Hematopoietic multipotent progenitor cell treated with erythropoietin and hydrocortisone succinate and interleukin-3 and kit ligand, for 15 days (in vitro differentiated cells): ENCODE measurements at places on chromosomes 6 and 20.

DNA sequence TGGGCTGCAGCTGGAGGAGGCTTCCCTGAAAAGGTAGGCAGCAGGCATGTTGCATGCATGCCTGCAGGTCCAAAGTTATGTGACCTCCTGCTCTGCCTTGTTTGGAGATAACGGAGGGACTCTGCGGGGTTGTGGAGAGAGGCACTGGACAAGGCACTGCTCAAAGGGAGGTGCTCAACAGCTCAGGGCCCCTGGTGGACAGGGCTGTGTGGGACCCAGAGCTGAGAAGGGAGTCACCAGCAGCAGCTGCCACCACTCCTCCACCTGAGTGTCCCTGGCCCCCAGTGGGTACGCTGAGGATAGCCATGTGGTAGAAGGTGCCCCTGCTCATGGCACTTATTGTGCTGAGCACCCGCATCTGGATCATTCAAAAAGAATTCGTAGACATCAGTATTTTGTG lies 15.5 kb upstream of the CST8 start:
- no peak for DNase-seq

- DNase-seq, result no peak
Measured at GRCh38 chr6:150037526-150038201, 12.3 kb upstream of the RAET1L start.

GRCh38 chr6:111841822-111842221 lies 31.4 kb downstream of the FYN start:
- DNase-seq, result no peak

DNA sequence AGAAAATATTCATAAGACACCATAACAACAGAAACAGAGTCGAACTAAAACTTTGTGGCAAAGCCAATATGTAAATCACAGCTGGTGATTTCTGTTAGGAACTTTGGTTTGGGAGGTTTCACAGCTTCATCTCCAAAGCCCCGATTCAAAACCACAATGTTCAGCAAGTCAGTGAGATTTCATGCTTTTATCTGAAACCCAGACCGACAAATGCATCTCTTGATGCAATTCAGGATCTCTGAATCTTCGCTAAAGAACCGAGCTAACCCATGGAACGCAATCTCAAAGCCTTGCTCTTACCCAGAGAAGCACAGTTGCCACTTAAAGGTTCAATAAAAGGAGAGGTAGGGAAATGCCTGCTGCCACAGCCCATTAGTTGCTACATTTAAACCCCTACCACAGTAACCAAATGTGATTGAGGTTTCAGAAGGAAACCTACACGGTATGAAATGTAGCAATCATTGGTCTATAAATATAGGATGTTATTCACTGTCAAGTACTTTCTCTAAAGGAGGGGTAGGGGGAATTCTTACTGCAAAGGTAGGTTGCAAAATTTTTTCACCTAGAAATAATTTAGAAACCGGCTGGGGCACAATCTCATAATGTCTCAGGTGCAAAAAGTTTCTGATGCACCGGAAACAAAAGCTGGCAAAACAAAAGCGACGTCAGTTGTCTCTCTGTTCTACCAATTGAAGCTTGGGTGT lies 381.0 kb upstream of the ARID1B start:
- no peak for DNase-seq

DNA sequence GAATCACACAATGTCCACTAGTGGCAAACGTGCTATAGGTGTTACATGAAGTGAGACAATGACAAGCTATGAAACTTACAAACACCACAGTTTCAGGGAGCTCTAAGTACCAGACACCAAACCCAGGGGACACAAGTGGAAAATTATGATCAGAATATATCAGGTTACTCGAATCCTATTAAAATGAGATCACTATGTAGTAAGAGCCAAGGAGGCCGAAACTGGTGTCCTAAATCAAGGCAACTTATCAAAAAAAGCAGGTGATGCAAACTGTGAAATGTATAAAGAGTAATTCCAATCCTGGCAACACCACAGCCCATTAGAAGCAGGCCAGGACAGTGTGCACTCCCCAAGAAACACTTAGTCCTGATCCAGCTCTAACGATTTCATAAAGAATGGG lies 100.3 kb downstream of the ARHGAP18 start:
- no peak for DNase-seq

DNA sequence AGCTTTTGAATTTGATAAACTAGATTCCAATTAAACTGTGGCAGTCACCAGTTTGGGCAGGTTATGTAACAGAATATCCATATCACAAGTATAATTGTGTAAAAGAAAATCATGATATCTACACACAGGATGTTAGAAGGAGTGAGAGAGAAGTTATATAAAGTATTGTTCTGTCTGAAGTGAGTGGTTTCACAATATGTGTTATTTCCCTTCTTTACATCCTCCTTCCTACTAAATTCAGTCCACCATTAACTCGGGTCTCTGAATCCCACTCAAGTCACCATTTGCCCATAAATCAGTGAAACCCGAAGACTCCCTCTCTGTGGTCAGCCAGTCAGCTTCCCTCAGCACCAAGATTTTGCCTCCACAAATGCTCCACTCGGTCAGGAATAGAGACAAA lies 796 bp downstream of the HLA-DQB1 start:
- DNase-seq, result no peak

DNA sequence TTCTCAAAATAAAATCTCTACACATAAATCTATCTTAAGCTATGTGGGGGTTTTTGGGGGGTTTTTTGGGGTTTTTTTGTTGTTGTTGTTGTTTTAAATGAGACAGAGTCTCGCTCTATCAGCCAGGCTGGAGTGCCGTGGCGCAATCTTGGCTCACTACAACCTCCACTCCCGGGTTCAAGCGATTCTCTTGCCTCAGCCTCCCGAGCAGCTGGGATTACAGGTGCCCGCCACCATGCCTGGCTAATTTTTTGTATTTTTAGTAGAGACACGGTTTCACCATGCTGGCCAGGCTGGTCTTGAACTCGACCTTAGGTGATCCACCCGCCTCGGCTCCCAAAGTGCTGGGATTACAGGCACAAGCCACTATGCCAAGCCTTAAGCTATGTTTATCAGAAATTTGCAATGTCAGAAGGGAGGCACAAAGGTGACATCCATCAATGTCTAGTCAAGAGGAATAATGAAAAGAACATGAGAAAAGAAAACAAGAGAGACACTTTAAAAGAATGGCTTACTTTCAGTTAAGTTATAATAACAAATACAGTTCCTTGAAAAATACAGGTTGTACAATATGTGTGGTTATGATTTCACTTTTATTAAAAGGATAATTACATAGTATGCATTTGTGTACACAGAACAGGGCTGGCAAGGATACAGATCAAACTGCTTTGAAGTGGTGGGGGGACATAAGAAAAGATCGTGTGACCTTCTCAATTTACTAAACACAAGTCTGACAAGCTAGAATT lies 28.6 kb downstream of the SLC23A2 start:
- DNase-seq, result no peak

- no peak for DNase-seq
Measured at GRCh38 chr20:32098786-32099185, 10.7 kb upstream of the TM9SF4 start.

DNA sequence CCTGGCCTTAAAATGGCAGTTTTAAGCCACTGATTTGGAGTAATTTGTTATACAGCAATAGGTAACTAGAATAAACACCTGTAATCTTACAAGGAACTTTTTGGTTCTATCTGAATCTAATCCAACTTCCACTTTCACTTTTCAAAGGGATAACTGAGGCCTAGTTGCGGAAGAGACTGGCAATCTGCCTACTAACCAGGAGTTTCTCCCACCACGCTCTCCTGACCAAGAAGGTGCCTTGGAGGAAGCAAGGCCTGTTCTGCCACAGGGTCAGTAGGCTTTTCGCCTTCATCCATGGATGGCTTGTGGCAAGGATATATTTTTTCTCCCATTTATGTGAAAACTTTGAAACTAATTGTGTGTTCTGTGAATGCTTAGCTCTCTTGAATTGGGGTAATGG lies 12.9 kb upstream of the MYBL2 start:
- DNase-seq, result no peak

- DNase-seq, result no peak
Measured at GRCh38 chr20:20065361-20065760, 13.0 kb downstream of the CFAP61 start.

- DNase-seq, result no peak
Measured at GRCh38 chr6:32393665-32394420, 13.1 kb downstream of the BTNL2 start.

- DNase-seq, result no peak
Measured at GRCh38 chr6:35719830-35720733, 16.8 kb upstream of the ARMC12 start.

GRCh38 chr20:8796088-8796660 lies 272.7 kb upstream of the PLCB4 start:
- no peak for DNase-seq

- DNase-seq, result no peak
Measured at GRCh38 chr6:169689287-169689686, 12.5 kb downstream of the WDR27 start.

- no peak for DNase-seq
Measured at GRCh38 chr20:23640671-23641667, 3.2 kb upstream of the CST3 start.

DNA sequence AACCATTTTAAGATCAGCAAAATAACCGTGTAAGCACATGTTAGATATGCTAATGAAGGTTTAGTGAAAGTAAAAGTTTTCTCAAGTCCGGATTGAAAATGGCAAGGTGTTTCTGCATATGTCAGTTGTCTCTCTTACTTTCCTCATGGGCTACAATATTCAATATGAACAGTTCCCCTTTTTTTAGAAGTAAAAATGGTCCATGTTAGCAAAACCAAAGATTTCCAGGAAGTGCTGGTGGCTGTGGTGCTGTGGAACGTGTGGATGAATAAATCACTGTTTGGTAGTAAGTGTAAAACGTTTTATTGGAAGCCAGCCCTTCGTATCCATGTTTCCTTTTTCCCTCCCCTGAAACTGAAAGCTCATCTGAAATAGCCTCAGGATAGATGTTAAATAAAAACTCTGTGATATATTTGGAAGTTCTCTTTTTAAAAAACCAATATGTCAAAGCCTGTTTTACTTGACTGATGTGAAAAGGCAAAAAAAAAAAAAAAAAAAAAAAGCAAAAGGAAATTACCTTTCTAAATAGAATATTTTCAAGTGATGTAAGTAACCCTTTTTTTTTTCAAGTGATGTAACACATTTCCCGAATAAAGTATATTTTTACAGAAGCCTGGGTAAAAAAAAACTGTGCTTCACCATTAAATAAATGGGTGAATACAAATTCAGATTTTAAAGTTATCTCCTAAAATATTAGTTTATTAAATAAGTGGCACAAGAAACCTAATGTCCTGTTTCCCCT lies 41.9 kb downstream of the PLEKHG1 start:
- no peak for DNase-seq

- DNase-seq, result no peak
Measured at GRCh38 chr6:34362909-34363680, 29.4 kb downstream of the NUDT3 start.

DNA sequence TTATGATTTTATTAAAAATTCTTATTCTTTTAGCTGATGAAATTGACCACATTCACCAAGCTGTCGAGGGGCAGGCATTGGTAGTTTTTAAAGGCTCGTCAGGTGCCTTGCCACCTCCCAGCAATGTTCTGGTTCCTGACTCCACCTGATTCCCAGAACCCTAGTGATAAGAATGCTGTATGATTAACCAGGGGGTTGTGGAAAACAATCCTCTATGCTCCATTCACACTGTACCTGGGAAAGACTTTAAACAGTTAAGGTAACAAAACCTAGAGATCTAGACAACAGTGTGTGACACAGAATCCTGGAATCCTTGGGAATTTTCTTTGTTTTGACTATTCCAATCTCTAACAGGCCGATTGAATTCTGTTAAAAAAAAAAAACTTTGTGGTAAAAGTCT lies 165.7 kb upstream of the OLIG3 start:
- DNase-seq, result no peak

GRCh38 chr6:46098678-46099077 lies 31.1 kb upstream of the ENPP4 start:
- no peak for DNase-seq

DNA sequence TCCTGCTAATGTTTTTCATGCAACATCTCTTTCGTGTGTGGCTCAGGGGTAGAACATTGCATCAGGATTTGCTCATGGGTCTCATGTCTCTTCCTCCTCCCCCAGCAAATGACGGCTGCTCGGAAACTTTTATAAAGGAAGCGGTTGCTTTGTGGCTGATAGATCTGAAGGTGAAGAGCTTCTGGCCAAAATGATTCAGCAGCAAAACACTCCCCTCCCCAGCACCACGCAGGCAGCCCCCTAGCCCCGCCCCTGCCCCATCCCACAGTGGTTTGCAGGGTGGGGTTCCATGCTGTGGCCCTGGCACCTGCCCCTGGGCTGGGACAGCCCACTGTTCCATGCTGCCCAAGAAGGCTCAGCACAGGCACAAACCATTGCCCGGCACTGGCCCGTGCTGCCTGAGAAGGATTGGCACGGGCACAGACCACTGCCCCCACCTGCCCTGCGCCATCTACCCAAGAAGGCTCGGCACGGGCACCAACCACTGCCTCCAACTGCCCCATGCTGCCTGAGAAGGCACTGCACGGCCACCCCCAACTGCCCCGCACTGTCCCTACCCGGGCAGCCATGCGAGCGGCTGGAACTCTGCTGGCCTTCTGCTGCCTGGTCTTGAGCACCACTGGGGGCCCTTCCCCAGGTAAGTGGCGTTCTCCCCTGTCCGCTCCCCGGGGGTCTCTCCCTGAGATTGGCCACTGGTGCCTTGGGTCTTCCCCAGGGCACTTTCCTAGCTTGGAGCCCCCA lies at the start of gene CST7:
TSS of gene CST7 (plus strand) at position 331 of the 741 bp plus-strand sequence. CDS start at position 568, 237 bp downstream.
- no peak for DNase-seq

GRCh38 chr6:143179096-143179495 lies 118.4 kb downstream of the AIG1 start:
- no peak for DNase-seq

DNA sequence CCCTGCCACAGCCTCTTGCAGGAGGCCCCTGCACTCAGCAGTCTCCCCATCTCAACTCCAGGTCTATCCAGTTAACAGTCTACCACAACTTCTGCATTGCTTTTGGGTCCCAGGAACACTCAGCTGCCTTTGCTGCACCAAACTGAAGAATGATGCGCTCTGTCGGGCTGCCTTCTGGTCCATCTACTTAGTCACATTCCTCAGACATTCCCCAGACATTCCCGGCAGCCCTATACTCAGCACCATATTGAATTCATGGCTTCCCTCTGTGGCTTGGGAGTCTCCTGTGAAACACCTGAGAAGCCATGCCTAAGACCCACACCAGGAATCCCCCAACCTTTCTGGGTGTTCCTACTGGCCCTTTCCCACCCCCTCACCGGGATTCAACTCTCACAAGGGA lies 99.6 kb upstream of the COL21A1 start:
- DNase-seq, result no peak

- no peak for DNase-seq
Measured at GRCh38 chr6:83873869-83874268, 14.4 kb downstream of the CYB5R4 start.

- no peak for DNase-seq
Measured at GRCh38 chr6:84448331-84448730, 220.9 kb upstream of the CEP162 start.
